ENCODE measurements at places on chromosomes 2 and 18.

DNA sequence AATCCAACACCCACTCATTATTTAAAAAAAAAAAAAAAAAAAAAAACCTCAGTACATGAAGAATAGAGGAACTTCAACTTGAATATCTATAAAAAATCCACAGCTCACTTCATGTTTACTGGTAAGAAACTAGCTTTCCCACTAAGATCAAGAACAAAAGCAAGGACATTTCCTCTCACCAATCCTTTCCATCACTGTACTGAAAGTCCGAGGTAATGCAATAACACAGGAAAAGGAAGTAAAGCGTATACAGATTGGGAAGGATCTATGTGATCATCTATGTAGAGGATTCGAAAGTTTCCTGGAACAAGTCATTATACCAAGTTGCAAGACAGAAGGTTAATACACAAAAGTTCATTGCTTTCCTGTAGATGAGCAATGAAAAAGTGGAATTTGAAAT is 63.2 kb downstream of the ROCK2 start:
- DNase-seq: no peak

DNA sequence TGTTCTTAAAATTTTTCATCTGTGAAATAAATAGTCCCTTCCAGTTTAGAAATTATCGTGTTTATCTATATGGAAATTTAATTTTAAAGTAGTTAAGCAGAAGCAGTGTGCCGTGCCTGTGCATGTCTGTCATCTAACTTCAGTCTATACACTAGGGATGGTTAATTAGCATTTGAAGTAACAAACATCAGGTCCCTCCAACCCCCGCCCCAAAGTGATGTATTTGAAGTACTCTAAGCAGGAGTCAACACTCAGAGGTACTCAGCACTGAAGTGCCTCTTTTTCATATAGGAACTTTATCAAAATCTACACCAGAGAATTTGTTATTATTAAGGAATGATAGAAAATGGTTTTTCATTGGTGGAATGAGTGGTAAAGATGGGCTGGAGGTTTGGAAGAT is 33.0 kb downstream of the LANCL1 start:
- DNase-seq: no peak

DNA sequence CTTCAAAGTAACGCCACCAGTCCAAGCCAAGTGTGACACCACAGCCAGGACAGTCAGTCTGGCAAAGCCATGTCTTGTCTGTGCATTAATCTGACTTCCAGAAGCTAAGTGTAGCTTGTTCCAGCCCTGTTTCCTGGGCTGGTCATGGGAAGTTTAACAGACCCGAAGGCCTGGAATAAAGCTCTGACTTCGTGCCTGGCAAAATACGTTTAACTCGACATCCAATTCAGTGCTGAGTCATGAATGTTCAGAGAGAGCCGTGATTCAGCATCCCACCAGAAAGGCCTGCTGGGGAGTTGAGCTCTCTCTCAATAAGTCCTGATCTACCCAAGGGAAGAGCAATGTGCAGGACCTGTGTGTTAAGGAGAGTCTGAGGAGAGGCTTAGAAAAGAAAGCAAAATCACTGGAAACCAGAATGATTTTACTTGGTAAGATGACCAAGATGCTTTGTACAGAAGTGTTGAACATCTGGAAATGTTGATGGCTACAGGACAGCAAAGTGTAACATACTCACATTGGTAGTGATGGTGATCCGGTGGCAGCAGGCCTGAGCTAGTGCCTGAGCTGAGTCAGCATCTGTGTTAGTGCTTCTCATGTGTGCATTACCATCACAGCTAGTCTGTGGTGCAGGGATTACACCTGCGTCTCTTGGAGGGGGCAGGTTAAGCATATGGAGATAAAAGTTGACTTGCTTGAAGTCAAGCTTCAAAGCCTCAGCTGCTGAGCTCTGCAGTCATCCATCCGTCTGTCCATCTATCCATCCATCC is 743.7 kb upstream of the HS6ST1 start:
- no peak for DNase-seq

DNA sequence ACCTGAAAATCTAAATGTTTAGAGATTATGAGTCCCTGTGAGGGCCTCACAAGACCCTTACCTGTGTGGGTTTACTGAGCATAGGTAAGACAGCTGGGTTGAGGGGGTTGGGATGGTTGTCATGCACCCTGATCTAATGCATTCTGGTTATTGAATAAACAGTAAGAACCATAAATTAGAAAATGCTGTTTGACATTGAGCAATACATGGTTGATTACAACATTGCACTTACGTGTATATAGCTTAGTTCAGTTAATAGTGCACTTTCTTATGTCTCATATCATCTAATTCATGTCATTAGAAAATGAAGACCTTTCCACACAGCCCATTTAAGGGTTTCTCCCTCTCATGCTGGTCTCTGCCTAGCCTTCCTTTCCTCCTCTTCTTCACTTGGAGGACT is 253.5 kb upstream of the ATP5MC3 start:
- DNase-seq: no peak

DNA sequence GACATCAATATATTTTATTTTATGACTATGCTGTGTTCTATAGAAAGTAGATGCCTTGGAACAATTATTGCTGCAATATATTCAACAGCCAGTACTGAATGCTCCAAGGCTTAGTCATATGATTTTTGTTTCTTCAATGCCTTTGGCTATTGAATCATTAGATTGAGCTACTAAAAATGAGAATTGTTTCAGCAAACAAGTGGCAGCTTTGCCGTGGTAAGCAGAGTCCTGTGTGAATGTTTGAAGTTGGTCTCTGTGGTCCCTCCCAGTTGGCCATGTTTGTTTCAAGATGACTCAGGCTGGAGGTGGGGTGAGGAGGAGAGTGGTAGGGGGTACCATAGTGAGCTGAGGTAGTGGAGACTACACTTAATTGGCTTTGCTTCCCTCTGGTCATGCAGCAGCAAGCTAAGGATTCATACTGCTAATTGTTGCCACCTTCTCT is 198.6 kb upstream of the EPAS1 start:
- no peak for DNase-seq

DNA sequence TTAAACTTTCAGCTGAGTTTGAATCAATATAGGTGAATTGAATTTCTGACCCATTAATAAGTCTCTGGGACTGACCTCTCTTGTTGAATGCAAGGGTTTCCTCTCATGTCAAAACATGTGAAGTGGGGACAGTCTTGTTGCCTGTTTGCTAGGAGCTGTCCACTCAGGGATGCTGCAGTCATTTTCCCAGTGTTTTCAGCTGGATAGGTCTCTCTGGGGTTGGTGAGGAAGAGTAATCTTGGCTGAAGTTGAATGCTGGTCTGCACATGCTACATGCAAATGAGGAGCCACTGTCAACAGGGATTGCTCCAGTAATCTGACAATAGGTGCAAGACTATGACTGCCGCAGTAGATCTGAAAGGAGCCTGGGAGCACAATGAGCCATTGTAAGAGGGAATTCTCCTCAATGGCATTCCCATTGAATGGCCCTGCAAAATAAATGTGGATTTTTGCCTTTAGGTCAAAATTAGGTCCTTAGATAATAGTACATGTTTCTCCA is 34.1 kb upstream of the IL1RL1 start:
- no peak for DNase-seq

DNA sequence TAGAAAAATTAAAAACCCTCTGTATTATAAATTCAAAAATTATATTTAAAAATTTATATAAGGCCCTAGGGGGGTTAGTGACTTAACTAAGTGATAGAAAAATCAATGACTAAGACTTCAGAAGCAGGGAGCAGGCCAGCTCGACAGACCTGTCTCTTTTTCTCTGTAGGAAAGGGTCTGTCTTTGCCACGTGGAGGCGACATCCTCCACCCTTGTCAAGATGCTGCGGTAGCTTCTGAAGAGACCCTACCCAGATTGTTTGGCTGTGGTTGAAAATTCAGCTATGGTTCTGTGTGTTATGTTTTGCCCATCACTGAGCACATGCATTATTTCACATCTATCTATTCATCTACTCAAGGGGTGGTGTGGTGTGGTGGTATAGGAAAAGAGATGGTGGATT is 8.2 kb upstream of the SLC4A3 start:
- no peak for DNase-seq

DNA sequence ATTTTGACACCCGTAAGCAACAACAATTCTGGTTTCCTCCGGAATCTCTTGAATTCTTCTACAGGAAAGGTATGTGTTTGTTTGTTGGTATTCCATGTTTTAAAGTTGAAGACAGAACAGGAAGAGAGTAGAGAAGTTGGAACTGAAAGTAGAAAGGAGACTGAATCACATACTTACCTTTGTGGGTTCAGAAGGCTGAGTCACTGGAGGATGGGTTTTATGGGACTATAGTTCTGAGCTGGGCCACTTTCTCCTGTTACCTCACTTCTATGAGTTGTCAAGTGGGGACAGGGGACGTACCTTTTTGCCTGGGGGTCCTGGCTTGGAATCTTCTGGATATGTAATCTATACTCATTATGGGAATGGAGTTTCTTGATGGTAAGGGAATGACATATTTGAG is 40.9 kb downstream of the KDM3A start:
- DNase-seq: no peak

- no peak for DNase-seq
Observed at GRCh38 chr18:50849419-50849821, 29.5 kb upstream of the ME2 start.

DNA sequence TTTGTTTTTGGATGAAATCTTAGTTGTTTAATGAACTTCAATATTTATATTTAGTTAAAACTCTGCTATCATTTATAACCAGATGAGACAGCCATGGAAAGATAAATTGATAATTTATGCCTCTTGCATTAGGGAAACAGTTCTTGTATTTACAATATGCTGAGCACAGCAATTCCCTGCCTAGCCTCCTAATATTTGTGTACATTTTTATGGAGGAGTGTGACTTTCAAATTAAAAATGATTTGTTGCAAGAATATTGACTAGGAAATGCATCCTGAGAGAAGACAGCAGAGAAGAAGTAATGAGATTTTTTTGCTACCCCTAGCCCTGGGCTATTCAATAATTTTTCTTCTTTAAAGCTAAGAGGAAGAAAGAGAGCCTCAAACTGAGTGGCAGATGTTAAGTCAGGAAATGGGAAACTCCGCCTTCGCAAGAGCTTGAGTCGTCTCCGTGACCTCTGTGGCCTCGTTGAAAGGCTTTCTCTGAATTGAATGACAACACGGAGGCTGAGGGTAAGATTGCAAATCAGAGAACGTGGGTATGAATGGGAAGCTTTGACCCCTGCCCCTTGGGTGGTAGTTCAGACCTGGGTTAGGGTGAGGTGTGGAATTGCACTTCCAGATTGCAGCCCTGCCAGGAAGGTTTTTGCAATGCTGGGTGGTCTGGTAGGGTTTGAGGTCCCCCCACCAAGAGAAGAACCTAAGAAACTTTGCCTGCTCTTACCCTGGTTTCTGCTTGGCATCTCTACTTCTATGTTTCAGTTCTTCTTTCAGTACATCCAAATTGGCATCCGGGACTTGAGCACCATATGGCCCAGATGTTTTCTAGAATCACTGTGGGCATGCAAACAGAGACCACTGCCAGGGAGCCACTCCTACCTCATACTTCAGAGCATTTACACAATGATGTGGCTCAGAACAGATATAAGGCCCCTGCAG is 210.3 kb upstream of the RBMS1 start:
- no peak for DNase-seq

DNA sequence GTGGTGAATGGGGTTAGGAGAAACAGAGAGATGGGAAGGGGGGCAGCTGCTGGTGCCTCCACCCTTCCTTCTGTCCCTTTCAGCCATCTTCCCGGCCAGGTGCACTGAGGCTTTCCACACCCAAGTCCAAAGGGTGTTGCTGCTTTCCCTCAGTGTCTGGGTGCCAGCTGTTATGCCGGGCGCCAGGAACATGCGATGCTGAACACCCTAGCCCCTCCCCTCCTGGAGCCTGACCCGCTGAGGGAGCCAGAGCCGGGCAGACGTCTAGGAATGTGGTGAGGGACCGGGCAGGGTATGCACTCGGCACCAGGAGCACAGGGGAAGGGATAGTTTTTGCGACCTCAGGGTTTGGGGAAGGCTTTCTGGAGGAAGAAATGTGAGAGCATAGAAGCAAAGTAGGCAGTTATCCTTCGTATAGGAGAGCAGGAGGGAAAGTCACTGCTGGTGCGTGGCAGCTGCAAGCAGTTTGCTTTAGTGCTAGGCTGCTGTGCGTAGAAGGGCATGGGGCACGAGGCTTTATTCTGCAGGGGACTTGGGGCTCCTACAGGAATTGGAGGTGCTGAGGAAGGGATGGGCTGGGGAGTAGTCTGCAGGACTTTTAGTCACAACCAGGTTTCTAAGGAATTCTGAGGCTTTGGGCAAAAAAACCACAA is 147.7 kb downstream of the TSN start:
- DNase-seq: no peak

DNA sequence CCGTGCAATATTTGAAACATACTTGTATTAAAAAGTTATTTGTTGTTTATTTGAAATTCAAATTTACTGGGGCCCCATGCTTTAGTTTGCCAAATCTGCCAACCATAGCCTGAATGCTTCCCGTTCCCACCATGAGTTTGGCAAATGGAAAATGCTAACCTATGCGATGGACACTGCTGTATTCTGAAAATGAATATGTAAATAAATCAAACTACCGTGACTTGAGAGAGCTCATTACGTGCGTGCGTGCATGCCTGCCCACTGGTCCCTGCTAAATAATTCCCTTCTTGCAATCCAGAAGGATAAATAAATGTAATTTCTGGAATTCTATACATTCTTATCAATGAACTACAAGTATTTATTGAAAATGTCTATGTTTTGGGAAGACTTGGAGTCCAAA is 3.2 kb downstream of the BOD1L2 start:
- no peak for DNase-seq

Data from sciatic nerve (tissue), 2 donors.